Aorta (tissue), 5 donors: ENCODE measurements at places on chromosomes 1 and 21. TPM values are rescaled to one million over a fixed set of nuclear protein-coding genes. Genes with fewer than 3 reads are reported as not detected.

GRCh38 chr1:24329797-24330543 lies 10.8 kb downstream of the GRHL3 start:
- no peak overlapping the region for H3K4me3 ChIP-seq
- DNase-seq = no peak
- no peaks in the 10 kb centered on the region for H3K4me1 ChIP-seq
- H3K27ac ChIP-seq = no peak overlapping the region
- no peaks in the 10 kb centered on the region for H3K27me3 ChIP-seq

ANGPTL1 gene
- 24.2 TPM for total RNA-seq

NPL gene
- 36.6 TPM for total RNA-seq

OR2T33 gene
- not detected for total RNA-seq

PIGR gene
- 2.1 TPM for total RNA-seq

DNA sequence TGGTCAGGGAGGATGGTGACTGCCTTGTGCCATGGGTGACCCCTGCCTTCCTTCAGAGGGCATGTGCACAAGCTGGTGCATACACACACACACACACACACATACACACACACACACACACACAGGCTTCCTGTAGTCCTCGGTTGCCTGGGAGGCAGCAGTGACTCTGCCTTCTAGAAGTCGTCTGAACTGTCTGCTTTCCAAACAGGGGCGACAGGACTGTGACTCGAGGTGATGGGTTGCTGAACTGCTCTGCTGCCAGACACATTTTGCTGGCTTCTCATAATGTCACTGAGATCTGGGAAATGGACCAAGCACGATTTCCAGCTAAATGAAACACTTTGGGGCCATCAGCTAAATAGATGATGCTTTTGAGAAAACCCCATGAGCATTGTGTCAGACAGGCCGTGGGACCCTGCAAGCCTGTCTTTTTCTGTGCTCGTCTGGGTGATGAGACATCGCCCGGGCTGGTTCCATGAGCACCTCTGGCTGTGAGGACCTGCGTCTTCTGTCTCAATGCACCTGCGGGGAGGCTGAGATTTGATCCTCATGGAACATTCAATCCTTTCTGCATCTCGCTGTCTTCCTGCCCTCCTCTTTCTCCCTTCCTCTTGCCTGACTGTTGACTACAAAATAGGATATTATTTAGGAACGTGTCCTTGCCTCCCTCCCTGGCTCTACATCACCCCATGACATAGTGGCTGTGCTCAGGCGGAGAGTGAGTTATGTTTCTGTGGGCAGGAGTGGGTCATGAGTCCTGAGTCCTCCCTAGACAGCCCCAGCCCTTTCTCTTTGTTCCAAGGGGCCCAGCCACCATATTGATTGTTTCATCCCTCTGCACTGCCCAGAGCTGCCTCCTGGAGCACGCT lies 436.8 kb downstream of the CAMTA1 start:
- DNase-seq = no peak
- H3K4me3 ChIP-seq = no peak overlapping the region
- H3K27ac ChIP-seq = no peak overlapping the region

GRCh38 chr1:211082824-211083223 lies 51.1 kb downstream of the KCNH1 start:
- H3K27ac ChIP-seq = no peak overlapping the region
- H3K36me3 ChIP-seq = no peaks in the 10 kb centered on the region
- no peak overlapping the region for H3K4me3 ChIP-seq
- no peaks in the 10 kb centered on the region for H3K27me3 ChIP-seq
- H3K4me1 ChIP-seq = no peaks in the 10 kb centered on the region
- DNase-seq = no peak

DNA sequence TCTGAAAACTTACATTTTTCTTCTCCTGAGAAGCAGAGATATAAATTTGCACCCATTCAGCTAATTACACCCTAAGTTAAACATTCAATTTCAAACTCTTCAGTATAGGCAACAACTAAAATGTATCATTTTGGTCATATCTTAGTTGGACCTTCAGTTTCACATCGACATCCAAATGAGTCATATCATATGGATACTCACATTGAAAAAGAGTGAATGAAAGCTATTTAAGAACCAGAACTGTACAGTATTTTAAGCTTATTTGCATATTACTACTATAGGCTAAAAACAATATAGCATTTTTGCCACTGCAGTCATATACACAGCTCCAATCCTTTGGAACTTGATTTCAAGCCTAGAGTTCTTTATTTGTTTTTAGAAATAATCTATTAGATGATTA lies 33.6 kb downstream of the USP25 start:
- H3K27me3 ChIP-seq = no peaks in the 10 kb centered on the region
- H3K4me3 ChIP-seq = no peak overlapping the region
- no peak for DNase-seq
- H3K36me3 ChIP-seq = no peaks in the 10 kb centered on the region
- H3K27ac ChIP-seq = no peak overlapping the region

GRCh38 chr1:179828554-179829110 lies 49.0 kb downstream of the TOR1AIP2 start:
- H3K36me3 ChIP-seq = no peaks in the 10 kb centered on the region
- H3K27me3 ChIP-seq = no peaks in the 10 kb centered on the region
- no peaks in the 10 kb centered on the region for H3K4me1 ChIP-seq
- peak; percentile 42 for DNase-seq

DNA sequence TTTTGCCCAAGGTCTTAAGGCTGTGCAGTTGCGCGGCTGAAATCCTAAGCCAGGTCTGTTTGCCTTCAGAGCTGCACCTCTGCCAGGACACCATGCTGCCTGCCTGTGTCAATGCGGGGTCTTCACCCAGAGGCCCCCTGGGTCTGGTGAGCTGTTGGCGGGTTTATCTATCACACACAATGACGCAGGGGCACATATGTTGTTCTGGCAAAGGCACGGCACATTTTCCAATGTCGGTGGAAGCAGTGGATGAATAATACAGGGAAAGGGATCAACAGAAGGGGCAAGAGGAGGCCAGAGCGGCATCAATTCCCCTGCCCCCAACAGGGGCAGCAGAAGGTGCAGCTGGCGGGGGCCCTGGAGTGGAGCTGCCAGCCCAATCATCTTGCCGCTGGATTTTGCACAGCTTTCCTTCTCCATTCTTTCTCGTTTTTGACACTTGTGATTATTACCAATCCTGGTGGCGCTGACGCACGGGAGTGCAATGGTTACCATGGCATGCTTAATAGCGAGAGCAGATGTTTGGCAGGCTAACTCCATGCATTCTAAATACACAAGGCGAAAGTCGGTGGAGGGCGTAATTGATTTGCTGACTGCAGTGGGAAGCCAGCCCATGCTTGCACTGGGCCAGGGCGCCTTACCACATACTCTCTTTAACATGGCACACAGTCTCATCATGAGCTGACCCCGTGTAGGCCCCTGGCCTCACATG lies 45.8 kb upstream of the CYP2J2 start:
- DNase-seq = no peak
- H3K27ac ChIP-seq = no peak overlapping the region
- no peaks in the 10 kb centered on the region for H3K4me1 ChIP-seq
- H3K4me3 ChIP-seq = no peak overlapping the region
- no peaks in the 10 kb centered on the region for H3K27me3 ChIP-seq

OR2G6 gene
- not detected for total RNA-seq

DNA sequence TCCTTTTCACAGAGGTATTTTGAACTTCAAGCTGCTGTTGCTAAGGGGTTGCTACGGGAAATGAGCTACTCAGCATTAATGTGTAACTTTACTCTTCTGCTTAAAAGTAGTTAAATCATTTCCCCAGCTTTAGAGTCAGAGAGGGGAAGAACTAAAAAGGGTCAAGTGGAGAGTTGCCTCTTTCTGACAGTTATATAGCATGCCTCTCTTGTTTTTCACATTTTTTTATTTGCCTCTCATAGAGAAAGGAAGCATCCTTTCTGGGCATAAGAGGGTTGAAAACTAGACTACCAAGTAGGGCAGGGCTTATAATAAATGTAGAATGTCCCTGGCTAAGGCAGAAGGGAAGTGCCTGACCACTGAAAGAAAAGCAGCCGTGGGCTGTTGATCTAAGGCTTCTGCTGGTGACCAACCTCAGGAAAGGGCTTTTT lies 10.1 kb upstream of the ELAVL4 start:
- no peak overlapping the region for H3K27ac ChIP-seq
- H3K27me3 ChIP-seq = no peaks in the 10 kb centered on the region
- no peaks in the 10 kb centered on the region for H3K4me1 ChIP-seq
- H3K36me3 ChIP-seq = no peaks in the 10 kb centered on the region

DNA sequence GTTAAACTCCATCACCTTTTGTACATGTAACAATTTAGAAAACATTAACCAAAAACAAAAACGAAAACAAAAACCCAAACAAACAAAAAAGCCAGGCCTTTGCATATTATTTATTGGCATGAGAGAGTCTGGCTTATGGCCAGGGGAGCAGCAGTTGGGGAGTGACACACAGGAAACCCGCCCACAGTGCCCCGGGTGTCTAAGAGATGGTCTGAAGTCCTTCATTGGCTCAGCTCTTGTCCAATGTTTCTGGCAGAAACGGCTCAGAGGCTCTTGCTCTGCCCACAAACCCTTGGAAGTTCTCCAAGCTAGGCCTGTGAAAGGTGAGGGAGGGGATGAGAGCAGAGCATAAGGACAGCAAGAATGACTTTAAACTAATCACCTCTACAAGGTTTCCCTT lies 131.5 kb downstream of the CNIH3 start:
- no peak overlapping the region for H3K27ac ChIP-seq
- DNase-seq = no peak
- no peaks in the 10 kb centered on the region for H3K36me3 ChIP-seq
- no peaks in the 10 kb centered on the region for H3K27me3 ChIP-seq
- no peaks in the 10 kb centered on the region for H3K4me1 ChIP-seq
- H3K4me3 ChIP-seq = no peak overlapping the region

DNA sequence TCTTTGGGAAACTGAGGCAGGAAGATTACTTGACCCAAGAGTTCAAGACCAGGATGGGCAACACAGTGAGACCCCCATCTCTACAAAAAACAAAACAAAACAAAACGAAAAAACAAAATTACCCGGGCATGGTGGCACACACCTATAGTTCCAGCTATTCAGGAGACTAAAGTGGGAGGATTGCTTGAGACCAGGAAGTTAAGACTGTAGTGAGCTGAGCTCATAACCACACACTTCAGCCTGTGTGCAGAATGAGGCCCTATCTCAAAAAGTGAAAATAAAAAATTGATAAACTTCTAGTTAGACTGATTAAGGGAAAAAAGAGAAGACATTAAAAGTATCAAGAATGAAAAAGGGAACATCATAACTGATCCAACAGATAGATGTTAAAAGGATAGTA lies 154.0 kb downstream of the RHOU start:
- no peak overlapping the region for H3K4me3 ChIP-seq
- DNase-seq = no peak
- H3K36me3 ChIP-seq = no peaks in the 10 kb centered on the region
- H3K4me1 ChIP-seq = no peaks in the 10 kb centered on the region
- no peak overlapping the region for H3K27ac ChIP-seq
